ENCODE measurements at places on chromosomes 7 and 10. TPM values are rescaled to one million over a fixed set of nuclear protein-coding genes. Genes with fewer than 3 reads are reported as not detected.
A peak's percentile ranks its signal among the peaks of the same experiment; 100 is the strongest.

DNA sequence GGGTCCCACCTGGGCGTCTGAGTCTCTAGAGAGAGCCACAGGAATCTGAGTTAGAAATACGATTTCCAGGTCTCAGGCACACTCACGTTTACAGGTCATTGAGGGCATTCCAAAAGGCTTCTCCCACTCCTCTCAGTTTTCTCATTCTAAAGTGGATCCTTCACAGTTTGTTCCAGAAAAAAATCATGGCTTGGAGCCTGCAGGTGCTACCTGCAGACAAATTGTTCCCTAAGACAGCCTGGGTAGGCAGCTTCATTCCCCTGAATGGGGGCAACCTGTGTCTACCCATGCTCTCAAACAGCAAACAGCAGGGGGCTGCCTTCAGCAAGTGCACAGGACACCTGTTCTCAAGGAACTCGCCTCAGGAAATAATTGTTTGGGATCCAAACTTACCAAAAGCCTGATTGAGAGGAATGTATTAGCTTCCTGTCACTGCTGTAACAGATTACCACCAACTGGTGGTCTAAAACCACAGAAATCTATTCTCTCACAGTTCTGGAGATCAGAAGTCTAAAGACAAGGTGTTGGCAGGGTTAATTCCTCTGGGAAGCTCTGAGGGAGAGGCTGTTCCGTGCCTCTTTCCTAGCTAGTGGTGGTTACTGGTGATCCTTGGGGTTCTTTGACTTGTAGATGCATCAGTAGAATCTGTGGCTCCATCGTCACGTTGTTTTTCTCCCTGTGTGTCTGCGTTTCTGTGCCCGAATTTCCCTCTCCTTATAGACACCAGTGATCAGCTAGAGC is 117.2 kb downstream of the RAB11FIP2 start:
- H3K27me3 ChIP-seq: no peaks in the 10 kb centered on the region
- H3K27ac ChIP-seq: no peak overlapping the region
- H3K36me3 ChIP-seq: no peaks in the 10 kb centered on the region
- no peak for DNase-seq
- peaks cover 7% of the 10 kb centered on the region for H3K4me1 ChIP-seq

Gene LIPN
- not detected for total RNA-seq

GRCh38 chr10:127452568-127452967 is 96.5 kb upstream of the NPS start:
- H3K4me3 ChIP-seq: no peak overlapping the region
- H3K4me1 ChIP-seq: peaks cover 5% of the 10 kb centered on the region
- H3K27me3 ChIP-seq: peaks cover 6% of the 10 kb centered on the region
- no peak overlapping the region for H3K27ac ChIP-seq

DNA sequence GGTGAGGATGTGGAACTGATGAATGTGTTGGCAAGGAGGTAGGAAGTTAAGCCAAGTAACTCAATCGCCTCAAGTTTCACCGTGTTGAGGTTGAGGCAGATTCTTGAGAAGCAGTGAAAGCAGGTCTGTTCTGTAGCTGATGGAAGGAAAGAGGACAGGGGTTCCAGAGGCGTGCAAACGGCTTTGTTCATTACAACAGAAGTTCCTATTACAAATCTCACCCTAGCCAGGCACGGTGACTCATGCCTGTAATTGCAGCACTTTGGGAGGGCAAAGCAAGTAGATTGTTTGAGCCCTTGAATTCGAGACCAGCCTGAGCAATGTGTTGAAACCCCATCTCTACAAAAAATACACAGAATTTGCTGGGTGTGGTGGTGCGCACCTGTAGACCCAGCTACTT is 36.9 kb upstream of the PTF1A start:
- no peak overlapping the region for H3K4me3 ChIP-seq
- H3K36me3 ChIP-seq: no peaks in the 10 kb centered on the region
- no peak for DNase-seq
- no peaks in the 10 kb centered on the region for H3K4me1 ChIP-seq
- no peak overlapping the region for H3K27ac ChIP-seq

Gene PRSS37
- not detected for total RNA-seq

DNA sequence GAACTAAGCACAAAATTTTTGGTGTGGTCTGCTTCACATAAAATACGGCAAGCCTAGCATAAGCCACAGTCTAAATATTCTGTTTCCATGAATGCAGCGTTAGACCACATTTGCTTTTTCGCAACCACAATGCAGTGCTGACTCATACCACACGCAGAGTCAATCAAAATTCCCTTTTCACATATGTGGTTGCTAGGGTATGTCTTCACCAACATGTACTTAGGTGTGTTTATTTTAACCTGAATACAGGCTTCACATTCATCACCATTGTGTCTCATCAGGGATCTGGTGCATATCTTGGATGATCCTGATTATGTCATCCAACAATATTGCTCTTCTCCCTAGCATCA is 90.8 kb downstream of the CHN2 start:
- no peak overlapping the region for H3K27ac ChIP-seq
- H3K36me3 ChIP-seq: no peaks in the 10 kb centered on the region
- H3K4me1 ChIP-seq: peaks cover 7% of the 10 kb centered on the region
- no peak overlapping the region for H3K4me3 ChIP-seq
- H3K27me3 ChIP-seq: no peaks in the 10 kb centered on the region
- no peak for DNase-seq

DNA sequence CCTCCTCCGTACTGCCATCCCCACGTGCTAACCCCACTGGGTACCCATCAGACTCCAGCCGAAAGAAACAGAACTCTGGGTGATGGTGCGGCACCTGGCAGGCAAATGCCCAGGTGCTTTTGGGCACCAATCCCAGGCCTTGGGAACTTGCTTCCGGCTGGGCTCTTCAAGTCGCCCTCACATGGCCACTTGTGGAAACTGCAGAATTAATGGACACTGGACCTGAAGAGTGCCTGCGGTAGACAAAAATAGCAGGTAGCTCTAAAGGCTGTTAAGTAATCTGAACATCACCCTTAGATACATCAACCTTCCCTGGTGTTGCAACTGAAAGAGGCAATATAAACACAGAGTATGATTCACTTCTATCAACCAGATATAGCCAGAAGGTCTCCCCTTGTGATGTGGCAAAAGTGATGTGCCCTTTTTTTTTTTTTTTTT is 644.4 kb downstream of the GRM8 start:
- H3K4me3 ChIP-seq: no peak overlapping the region
- H3K27me3 ChIP-seq: no peaks in the 10 kb centered on the region
- H3K27ac ChIP-seq: no peak overlapping the region
- no peaks in the 10 kb centered on the region for H3K4me1 ChIP-seq

- DNase-seq: no peak
- no peak overlapping the region for H3K27ac ChIP-seq
- H3K36me3 ChIP-seq: no peaks in the 10 kb centered on the region
- no peak overlapping the region for H3K4me3 ChIP-seq
- H3K4me1 ChIP-seq: no peaks in the 10 kb centered on the region
These were observed 66.1 kb upstream of the CYP2C18 start for GRCh38 chr10:94617389-94617944.

Gene SLC18A2
- 1.3 TPM for total RNA-seq

DNA sequence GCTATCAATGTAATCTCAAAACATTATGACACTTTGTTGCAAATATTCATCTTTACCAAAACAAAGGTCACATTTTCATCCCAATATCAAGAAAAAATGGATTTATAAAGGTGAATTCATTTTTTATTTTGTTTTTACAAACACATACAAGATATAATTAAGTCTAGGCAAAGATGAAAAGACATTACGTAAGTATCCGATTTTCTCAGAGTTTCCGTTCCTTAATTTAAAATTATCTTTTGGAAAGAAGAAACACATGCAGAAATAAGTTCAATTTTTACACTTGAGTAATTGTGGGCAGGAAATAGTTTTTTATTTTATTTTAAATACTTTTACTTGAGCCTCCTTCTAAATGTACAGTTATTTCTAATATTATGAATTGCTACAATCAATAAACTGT is 24.6 kb downstream of the RTKN2 start:
- H3K4me1 ChIP-seq: no peaks in the 10 kb centered on the region
- H3K36me3 ChIP-seq: no peaks in the 10 kb centered on the region
- H3K27me3 ChIP-seq: no peaks in the 10 kb centered on the region
- H3K4me3 ChIP-seq: no peak overlapping the region
- H3K27ac ChIP-seq: no peak overlapping the region

- H3K4me3 ChIP-seq: no peak overlapping the region
- H3K27ac ChIP-seq: no peak overlapping the region
- H3K27me3 ChIP-seq: peaks cover 42% of the 10 kb centered on the region
- no peaks in the 10 kb centered on the region for H3K36me3 ChIP-seq
- H3K4me1 ChIP-seq: peaks cover 23% of the 10 kb centered on the region
These were observed 4.9 kb upstream of the HOXA10 start for GRCh38 chr7:27179030-27179429.

Gene TSPAN12
- total RNA-seq: 20.3 TPM

DNA sequence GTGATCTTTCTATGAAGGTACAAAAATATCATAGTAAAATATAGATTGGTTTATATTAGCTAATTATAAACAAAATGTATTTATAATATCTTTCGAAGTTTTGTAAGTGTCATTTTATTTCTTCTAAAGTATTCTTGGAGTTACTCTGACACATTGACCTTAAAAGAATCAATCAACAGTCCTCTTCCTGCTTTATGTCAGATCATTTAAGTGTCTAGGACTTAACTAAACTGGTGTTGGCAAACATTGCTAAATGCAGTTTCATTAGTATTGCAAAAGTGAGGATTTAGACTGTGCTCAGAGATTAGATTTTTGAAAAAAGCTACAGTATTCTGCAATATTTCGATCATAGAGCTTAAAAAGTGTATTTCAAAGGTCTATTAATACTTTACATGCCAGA is 10.3 kb downstream of the GLCCI1 start:
- no peaks in the 10 kb centered on the region for H3K36me3 ChIP-seq
- no peak overlapping the region for H3K27ac ChIP-seq
- H3K27me3 ChIP-seq: no peaks in the 10 kb centered on the region
- no peak for DNase-seq

GRCh38 chr10:45403151-45403550 is 29.1 kb downstream of the ALOX5 start:
- peaks cover 1% of the 10 kb centered on the region for H3K27me3 ChIP-seq
- no peak overlapping the region for H3K27ac ChIP-seq

- H3K36me3 ChIP-seq: peaks cover 5% of the 10 kb centered on the region
- DNase-seq: peak; percentile 22
- H3K4me3 ChIP-seq: peak overlapping the region; percentile 99
- H3K27me3 ChIP-seq: peaks cover 7% of the 10 kb centered on the region
- peak overlapping the region; percentile 90 for H3K27ac ChIP-seq
These were observed 687 bp downstream of the HELLS start for GRCh38 chr10:94546049-94546900.

Gene NPY
- total RNA-seq: not detected

GRCh38 chr7:44368885-44369284 is 43.5 kb upstream of the CAMK2B start:
- no peak overlapping the region for H3K4me3 ChIP-seq
- H3K36me3 ChIP-seq: no peaks in the 10 kb centered on the region
- DNase-seq: no peak

- no peaks in the 10 kb centered on the region for H3K36me3 ChIP-seq
- peaks cover 22% of the 10 kb centered on the region for H3K27me3 ChIP-seq
- peak overlapping the region; percentile 40 for H3K4me3 ChIP-seq
- DNase-seq: peak; percentile 88
These were observed 2.2 kb upstream of the IGFBP3 start for GRCh38 chr7:45923290-45923689.

Gene PRF1
- total RNA-seq: not detected

DNA sequence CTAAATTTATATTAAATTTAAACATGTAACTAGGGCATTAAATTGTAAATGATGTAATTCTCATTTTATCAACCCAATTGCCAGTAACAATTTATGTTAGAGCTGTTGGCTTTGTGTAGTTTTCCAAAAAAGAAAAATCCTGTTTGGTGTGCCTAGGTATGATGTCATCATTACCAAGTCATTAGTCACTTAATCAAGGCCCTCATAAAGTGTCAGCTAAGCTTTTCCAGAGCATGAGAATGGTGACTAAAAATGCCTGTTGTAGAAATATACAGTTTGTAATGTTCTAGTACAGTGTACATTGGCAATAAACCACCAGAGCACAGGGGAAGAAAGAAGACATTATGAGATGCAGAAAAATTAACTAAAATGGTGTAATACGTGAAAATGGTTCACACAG is 593.8 kb upstream of the ANKRD30A start:
- H3K27ac ChIP-seq: no peak overlapping the region
- H3K4me1 ChIP-seq: peaks cover 6% of the 10 kb centered on the region
- H3K4me3 ChIP-seq: no peak overlapping the region
- DNase-seq: no peak
- H3K36me3 ChIP-seq: no peaks in the 10 kb centered on the region
- H3K27me3 ChIP-seq: no peaks in the 10 kb centered on the region

GRCh38 chr7:152462995-152463708 is 27.3 kb upstream of the KMT2C start:
- H3K4me1 ChIP-seq: peaks cover 10% of the 10 kb centered on the region
- DNase-seq: no peak
- H3K4me3 ChIP-seq: peak overlapping the region; percentile 94
- peaks cover 4% of the 10 kb centered on the region for H3K36me3 ChIP-seq

Gene CALML3
- not detected for total RNA-seq

Gene MACROH2A2
- 75.2 TPM for total RNA-seq

- no peak overlapping the region for H3K4me3 ChIP-seq
- no peaks in the 10 kb centered on the region for H3K4me1 ChIP-seq
- DNase-seq: no peak
- no peak overlapping the region for H3K27ac ChIP-seq
- H3K27me3 ChIP-seq: no peaks in the 10 kb centered on the region
These were observed 181.3 kb downstream of the RNLS start for GRCh38 chr10:88401671-88402347.

DNA sequence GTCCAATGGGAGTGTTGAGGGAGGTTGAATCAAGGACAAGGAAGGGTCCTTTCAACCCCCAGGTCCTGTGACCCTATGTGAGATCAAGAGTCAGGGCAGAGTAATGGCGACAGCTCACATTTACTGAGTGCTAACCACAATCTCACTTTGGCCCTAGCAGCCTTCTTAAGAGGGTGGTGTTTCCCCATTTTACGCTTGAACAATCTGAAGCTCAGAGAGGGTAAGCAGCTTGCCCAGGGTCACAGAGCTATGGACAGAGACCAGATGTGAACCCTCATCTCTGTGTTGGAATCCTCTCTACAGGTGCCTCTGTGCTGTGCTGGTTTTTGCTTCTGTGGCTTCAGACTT is 102.0 kb downstream of the GRK5 start:
- DNase-seq: no peak
- peaks cover 62% of the 10 kb centered on the region for H3K4me1 ChIP-seq
- peaks cover 13% of the 10 kb centered on the region for H3K27me3 ChIP-seq
- H3K36me3 ChIP-seq: peaks cover 42% of the 10 kb centered on the region
- no peak overlapping the region for H3K27ac ChIP-seq

DNA sequence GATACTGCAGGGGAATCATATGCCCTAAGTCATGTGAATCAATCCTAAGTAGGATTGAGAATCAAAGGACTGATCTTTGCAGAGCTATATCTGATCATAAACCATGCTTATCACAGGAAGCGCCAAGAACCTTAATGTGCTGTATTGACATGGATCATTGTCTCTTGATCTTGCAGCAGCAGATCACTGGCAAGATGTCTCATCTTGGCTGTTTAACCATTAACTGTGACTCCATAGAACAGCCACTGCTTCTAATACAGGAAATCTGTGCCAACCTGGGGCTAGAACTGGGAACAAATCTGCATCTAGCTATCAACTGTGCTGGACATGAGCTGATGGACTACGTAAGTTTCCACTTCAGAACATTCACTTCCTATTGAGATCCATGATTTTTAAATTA is 21.6 kb downstream of the ENO4 start:
- peaks cover 4% of the 10 kb centered on the region for H3K27me3 ChIP-seq
- no peak overlapping the region for H3K27ac ChIP-seq
- peaks cover 4% of the 10 kb centered on the region for H3K36me3 ChIP-seq
- no peaks in the 10 kb centered on the region for H3K4me1 ChIP-seq

- no peak overlapping the region for H3K27ac ChIP-seq
- H3K4me3 ChIP-seq: no peak overlapping the region
- DNase-seq: no peak
- no peaks in the 10 kb centered on the region for H3K36me3 ChIP-seq
These were observed 369.7 kb upstream of the MYO3A start for GRCh38 chr10:25564351-25564750.
